CD4-positive, alpha-beta T cell treated with Interleukin-10 for 1 hour (primary cell): ENCODE measurements at places on chromosomes 2 and 18.

DNA sequence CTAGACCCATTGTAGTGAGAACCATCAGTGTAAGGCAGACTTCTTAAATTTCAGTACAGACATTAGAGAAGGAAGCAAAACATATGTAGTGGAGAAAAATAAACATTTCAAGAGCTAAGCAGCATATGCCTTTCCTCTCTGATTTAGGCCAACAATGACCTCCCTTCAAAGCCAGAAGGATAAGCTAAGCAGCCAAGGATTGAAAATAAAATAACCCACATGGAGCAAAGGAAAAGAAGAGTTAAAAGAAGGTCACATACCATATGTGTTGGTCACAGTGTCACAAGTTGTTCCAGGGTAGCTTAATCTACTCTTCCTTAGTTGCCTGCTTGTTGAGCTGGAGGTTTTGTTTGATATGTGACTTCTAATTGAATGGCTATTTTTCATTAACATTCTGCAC is 15.6 kb upstream of the LAMA1 start:
- no peak for DNase-seq

DNA sequence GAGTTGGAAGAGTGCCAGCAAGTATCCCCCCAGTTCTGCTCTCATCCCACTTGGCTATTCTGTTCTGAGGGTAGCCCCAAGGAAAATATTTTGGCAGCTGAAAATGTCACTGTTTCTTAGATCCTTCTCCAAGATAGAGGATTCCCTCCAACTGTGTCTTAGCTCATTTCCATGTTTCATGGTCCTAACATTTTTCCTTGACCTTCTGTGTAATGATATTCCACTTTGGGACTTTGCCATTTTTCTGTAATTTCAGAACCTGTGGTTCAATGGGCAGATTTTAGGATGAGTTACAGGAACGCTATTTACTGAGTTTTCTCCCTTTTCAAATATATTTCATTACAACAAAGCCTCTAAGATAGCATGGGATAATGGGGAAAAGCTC is 34.7 kb downstream of the NHEJ1 start:
- DNase-seq = no peak

GRCh38 chr2:144500563-144500962 is 19.4 kb downstream of the ZEB2 start:
- no peak for DNase-seq

DNA sequence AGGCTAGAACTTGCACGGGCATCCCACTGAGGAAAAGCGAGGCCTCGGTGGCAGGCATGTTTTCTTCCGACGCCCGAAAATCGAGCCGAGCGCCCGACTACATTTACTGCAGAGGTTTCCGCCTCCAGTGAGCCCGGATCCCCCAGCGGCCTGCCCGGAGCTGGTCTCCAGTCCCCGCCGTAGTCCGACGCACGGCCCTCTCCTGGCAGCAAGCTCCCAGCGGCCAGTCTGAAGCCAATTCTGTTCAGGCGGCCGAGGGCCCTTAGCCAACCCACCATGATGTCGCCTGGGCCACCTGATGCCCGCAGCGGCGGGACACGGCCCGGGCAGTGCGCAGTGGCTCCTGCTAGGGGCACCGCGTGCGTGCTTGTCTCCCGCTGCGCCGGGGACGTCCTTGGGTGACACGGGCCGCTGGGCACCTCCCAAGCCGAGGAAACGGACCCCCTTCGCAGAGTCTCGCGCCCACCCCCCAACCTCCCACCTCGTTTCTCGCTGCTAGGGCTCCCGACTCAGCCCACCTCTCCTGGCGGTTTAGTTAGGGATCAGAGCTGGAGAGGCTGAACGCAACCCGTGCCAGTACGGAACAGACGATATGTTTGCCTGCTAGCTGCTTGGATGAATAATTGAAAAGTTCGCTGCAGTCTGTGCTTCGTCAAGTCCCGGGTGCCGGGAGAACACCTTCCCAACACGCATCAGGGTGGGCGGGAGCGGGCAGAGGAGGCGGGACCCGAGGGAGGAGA is 5.3 kb downstream of the ONECUT2 start:
- DNase-seq = no peak

DNA sequence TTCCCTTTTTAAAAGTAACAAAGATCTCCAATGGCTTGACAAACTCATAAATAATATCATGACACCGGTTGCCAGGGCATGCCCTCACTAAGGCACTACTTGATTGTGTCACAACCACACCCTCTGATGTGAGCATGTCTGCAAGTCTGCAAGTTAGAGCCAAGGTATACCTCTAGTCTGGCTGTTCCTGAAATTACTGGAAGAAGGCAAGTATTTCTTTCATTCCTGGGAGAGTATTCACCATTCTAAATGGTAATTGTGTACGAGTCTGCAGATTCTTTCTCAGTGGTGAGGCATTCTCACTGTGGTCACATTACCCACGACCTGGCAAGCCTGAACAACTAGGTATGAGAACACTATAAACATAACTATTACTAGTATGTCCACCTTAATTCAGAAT is 25.7 kb upstream of the RNU4ATAC start:
- no peak for DNase-seq

- DNase-seq = no peak
Observed at GRCh38 chr2:218476676-218477075, 57.8 kb downstream of the VIL1 start.

- DNase-seq = no peak
Observed at GRCh38 chr18:35192415-35192814, 48.4 kb upstream of the ZNF397 start.

- no peak for DNase-seq
Observed at GRCh38 chr2:73254343-73255006, 20.4 kb downstream of the CCT7 start.

- DNase-seq = no peak
Observed at GRCh38 chr2:100753881-100754280, 66.1 kb upstream of the NPAS2 start.

GRCh38 chr2:24509425-24509824 is 18.4 kb downstream of the NCOA1 start:
- DNase-seq = no peak

GRCh38 chr2:112033600-112033999 is 21.5 kb upstream of the TMEM87B start:
- DNase-seq = no peak

GRCh38 chr2:221402072-221402471 is 170.0 kb downstream of the EPHA4 start:
- DNase-seq = no peak

GRCh38 chr2:196586511-196586991 is 53.0 kb upstream of the CCDC150 start:
- DNase-seq = no peak

DNA sequence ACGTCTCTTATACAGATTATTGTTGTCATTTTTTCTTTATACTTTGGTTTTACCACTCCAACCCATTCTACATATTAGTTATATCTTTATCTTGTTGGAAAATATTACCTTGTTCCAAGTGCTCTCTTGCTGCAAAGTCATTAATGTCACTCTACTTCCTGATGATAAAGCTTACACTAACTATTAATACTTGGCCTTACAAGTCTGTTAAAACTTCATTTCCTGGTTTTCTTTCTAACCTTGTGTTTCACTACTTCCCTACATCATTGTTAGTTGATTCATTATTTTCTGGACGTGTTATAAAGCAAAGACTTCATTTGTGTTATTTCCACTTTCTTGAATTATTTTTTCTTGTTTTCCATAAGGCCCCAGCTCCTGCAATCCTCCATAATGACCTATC is 382.6 kb upstream of the CDH20 start:
- no peak for DNase-seq

- DNase-seq = peak; percentile 32
Observed at GRCh38 chr2:197322724-197323720, 12.4 kb upstream of the ANKRD44 start.

DNA sequence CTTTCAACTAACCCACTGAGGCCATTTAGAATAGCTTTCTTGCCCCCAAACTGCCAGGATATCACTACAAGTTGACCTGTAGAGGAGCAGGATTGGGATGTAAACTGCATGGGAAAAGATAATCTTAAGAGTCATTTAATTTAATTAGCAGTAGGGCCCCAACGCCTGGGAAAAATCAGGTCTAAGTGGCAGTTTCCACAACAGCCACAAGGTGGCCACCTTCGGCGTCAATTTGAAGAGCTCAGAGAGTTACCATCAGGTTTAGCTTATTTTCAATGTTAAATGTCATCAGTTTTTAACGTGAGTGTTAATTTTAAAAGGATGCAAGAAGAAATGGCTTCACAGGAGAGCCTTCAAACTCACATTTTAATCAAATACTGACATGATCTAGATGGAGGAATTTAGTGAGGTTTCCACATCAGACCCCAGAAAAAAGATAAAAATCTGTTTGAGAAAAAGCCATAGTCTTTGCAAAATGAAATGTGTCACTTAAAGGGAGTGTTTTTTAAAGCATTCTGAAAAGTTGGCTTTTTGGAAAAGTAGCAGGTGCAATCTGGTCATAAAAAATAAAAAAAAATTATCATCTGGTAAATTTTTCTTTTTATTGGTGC is 77.3 kb upstream of the UPP2 start:
- DNase-seq = peak; percentile 52

- no peak for DNase-seq
Observed at GRCh38 chr2:208356846-208357574, 49.6 kb upstream of the PTH2R start.
